ENCODE measurements at places on chromosomes 12 and 14.
A peak's percentile ranks its signal among the peaks of the same experiment; 100 is the strongest.

GRCh38 chr14:95918466-95918865, 41.8 kb downstream of the TUNAR start:
- no peaks in the 10 kb centered on the region for H3K27me3 ChIP-seq
- H3K36me3 ChIP-seq: no peaks in the 10 kb centered on the region
- DNase-seq: no peak
- H3K27ac ChIP-seq: no peak overlapping the region

DNA sequence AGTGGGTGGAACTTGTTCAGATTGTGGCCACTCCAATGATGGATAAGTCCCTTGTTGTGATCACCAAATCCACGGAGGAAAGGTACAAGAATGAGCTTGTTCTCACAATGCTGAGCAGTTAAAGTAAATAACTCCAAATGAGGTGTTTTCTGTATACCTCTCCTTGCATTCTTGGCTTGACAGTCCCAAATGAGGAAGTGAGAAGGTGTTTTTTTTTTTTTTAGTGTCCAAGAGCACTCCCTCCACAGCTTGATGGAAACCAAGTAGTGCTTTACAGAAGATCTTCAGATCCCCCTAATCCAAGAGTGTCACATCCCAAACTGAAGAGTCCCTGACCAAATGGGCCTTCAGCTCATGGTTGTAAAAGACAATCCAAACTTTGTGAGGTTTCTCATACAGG, 153.6 kb downstream of the ATP23 start:
- H3K4me1 ChIP-seq: no peaks in the 10 kb centered on the region
- no peaks in the 10 kb centered on the region for H3K36me3 ChIP-seq
- H3K27me3 ChIP-seq: no peaks in the 10 kb centered on the region
- no peak overlapping the region for H3K27ac ChIP-seq
- H3K4me3 ChIP-seq: no peak overlapping the region

- DNase-seq: no peak
- H3K27me3 ChIP-seq: no peaks in the 10 kb centered on the region
- H3K36me3 ChIP-seq: no peaks in the 10 kb centered on the region
- no peak overlapping the region for H3K27ac ChIP-seq
- H3K4me3 ChIP-seq: no peak overlapping the region
Observed at GRCh38 chr12:15851919-15852318, 30.3 kb upstream of the STRAP start.

DNA sequence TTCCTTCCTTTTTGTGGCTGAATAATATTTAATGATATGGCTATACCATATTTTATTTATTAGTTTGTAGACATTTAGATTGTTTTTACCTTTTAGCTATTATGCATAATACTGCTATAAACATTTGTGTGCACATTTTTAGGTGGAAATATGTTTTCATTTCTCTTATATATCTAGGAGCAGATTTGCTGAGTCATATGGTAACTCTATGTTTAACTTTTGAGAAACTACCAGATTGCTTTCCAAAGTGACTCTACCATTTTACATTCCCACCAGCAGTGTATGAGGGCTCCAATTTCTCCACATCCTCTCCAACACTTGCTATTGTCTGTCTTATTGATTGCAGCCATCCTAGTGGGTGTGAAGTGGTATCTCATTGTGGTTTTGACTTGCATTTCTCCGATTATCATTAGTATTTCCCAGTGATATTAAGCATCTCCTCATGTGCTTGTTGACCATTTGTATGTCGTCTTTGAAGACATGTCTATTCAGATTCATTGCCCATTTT, 160.2 kb downstream of the KICS2 start:
- no peaks in the 10 kb centered on the region for H3K27me3 ChIP-seq
- H3K27ac ChIP-seq: no peak overlapping the region
- no peak overlapping the region for H3K4me3 ChIP-seq

DNA sequence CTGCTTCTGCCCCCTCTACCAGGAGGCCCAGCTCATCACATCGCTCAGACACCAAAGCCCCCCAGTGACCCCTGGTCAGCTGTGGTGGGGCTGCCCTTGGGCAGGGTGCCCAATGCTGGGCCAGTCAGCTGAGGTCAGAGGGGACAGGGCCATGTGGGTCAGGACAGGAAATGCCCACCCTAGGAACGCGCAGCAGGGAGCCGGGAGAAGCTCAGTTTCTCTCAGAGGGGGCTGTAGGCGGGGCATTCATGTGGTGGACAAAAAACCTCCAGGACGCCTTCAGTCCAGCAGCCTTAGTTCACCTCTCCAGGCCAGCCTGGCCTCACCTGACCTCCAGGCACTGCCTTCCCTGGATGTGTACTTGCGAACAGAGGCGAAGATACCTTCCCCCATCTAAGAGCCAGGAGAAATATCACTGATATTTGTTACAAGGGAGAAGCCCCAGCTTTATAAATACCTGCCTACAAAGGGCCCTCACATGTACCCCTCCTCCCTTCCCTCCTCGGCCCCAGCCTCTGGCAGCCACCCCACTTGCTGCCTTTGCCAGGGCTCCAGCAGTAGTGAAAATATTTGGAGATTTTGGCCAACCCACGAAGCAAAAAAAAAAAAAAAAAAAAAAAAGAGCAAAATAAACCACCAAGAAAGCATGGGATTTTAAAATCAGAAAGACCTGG, 41.9 kb upstream of the PLEKHG6 start:
- H3K4me3 ChIP-seq: no peak overlapping the region
- H3K36me3 ChIP-seq: no peaks in the 10 kb centered on the region
- DNase-seq: no peak
- H3K27ac ChIP-seq: no peak overlapping the region
- H3K4me1 ChIP-seq: peaks cover 11% of the 10 kb centered on the region

DNA sequence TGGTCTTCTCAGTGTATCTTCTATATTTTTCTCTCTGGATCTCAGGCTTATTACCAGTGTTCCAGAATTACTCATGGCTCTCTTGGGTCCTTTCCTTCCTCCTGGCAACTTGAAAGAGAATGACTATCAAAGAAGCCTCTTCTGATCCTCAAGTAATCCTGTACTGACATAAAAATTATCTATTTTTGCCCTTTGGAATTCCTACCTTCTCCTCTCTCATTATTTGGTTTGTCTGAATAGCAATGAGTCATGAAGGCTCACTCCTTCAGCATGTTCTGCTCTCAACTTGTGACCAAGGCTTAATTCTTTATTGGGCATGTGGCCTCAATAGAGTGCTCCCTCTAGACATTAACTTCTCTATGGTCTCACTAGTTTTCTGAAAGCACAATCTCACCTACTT, 553.6 kb upstream of the ATP2B1 start:
- H3K36me3 ChIP-seq: no peaks in the 10 kb centered on the region
- DNase-seq: no peak
- H3K4me3 ChIP-seq: no peak overlapping the region
- no peak overlapping the region for H3K27ac ChIP-seq
- H3K4me1 ChIP-seq: no peaks in the 10 kb centered on the region
- no peaks in the 10 kb centered on the region for H3K27me3 ChIP-seq

GRCh38 chr14:38870296-38870836, 232.7 kb downstream of the SEC23A start:
- H3K27ac ChIP-seq: no peak overlapping the region
- DNase-seq: no peak
- no peak overlapping the region for H3K4me3 ChIP-seq
- H3K27me3 ChIP-seq: no peaks in the 10 kb centered on the region
- no peaks in the 10 kb centered on the region for H3K36me3 ChIP-seq

DNA sequence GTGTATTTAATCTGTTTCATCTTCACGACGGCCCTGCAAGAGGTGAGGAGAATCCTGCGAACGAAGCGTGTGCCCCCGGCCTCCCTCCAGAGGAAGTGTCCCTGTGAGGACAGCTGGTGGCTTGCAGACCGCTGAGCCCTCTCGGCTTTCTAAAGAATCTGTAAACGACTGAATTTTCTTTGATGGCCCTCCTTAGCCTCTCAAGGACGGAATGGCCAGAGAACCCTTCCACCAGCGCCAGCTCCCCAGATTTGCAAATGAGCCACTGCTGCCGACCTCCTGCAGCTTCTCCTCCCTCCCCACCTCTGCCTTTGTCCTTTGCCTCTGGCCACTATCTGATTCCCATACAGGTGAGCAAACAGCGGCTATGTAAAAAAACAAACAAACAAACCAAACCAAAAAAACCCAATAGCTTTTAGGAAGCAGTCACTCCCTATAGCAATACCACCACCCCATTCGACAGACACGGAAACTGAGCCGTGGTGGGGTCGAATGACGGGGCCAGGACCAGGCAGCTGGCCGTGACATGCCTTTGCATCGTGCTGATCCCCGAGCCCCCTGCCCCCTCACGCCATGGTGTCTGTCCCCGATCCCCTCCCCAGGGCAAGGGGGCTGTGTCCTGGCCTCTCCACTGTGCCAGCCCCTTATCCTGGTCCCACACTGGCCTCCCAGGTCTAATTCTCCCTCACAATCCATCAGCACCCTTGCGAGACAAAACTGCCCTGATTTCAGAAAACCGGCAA, 23.6 kb downstream of the RFLNA start:
- no peaks in the 10 kb centered on the region for H3K27me3 ChIP-seq
- DNase-seq: no peak
- H3K4me1 ChIP-seq: no peaks in the 10 kb centered on the region
- no peak overlapping the region for H3K4me3 ChIP-seq
- no peaks in the 10 kb centered on the region for H3K36me3 ChIP-seq

DNA sequence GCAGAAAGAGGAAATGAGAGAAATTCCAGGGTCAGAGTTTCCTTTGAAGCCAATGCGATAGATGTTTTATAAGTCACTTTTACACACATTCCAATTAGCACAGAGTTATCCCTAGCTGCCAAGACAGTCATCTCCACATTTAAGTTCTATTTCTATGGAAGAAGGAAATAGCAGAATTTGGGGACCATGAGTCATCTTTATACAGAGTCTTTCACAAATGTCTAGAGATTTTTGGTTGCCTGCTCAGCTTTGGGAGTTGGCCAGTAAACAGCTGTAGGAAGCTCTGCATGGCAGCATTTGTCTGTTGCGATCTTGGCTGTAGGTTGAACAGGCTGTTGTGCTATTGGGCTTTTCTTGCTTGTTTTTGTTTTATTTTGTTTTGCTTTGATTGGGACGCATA, 884.3 kb downstream of the GALC start:
- H3K4me3 ChIP-seq: no peak overlapping the region
- H3K36me3 ChIP-seq: no peaks in the 10 kb centered on the region
- no peak for DNase-seq
- H3K27me3 ChIP-seq: no peaks in the 10 kb centered on the region
- H3K27ac ChIP-seq: no peak overlapping the region
- H3K4me1 ChIP-seq: no peaks in the 10 kb centered on the region

GRCh38 chr14:33315721-33316120, 377.0 kb downstream of the NPAS3 start:
- H3K4me1 ChIP-seq: no peaks in the 10 kb centered on the region
- no peaks in the 10 kb centered on the region for H3K36me3 ChIP-seq
- DNase-seq: no peak
- H3K27me3 ChIP-seq: no peaks in the 10 kb centered on the region
- H3K4me3 ChIP-seq: no peak overlapping the region
- no peak overlapping the region for H3K27ac ChIP-seq

DNA sequence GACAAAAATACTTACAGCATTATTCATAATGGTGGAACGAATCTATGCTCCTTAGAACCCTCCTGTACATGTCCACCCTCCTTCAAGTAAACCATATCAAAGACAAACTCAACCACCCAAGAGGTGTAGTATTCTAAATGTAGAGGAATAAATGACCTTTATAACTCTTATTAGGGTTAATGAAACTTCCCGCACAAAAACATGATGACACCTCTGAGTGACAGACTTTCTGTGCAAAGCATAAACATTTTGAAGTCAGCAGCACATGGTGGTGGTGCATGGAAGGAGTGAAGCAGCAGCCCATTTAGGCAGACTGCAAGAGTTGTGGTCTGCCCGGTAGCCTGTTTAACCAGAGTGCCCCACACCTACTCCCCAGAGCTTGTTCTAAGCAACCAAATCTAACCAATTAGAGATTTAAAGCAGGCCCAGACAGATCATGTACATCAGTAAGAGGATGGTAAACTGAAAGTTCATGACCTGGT, 615 bp upstream of the ASB8 start:
- H3K27me3 ChIP-seq: no peaks in the 10 kb centered on the region
- H3K4me1 ChIP-seq: peaks cover 10% of the 10 kb centered on the region
- no peaks in the 10 kb centered on the region for H3K36me3 ChIP-seq
- H3K4me3 ChIP-seq: peak overlapping the region; percentile 86
- DNase-seq: no peak
- peak overlapping the region; percentile 70 for H3K27ac ChIP-seq

GRCh38 chr12:124946447-124946793, 32.0 kb upstream of the UBC start:
- no peaks in the 10 kb centered on the region for H3K36me3 ChIP-seq
- no peak overlapping the region for H3K4me3 ChIP-seq
- H3K27ac ChIP-seq: no peak overlapping the region
- no peaks in the 10 kb centered on the region for H3K4me1 ChIP-seq
- no peak for DNase-seq
- no peaks in the 10 kb centered on the region for H3K27me3 ChIP-seq

GRCh38 chr12:75724928-75725312, 213.5 kb upstream of the KRR1 start:
- no peak overlapping the region for H3K4me3 ChIP-seq
- peak; percentile 19 for DNase-seq
- no peaks in the 10 kb centered on the region for H3K27me3 ChIP-seq
- no peaks in the 10 kb centered on the region for H3K36me3 ChIP-seq
- H3K4me1 ChIP-seq: peaks cover 29% of the 10 kb centered on the region
- H3K27ac ChIP-seq: no peak overlapping the region
